ENCODE measurements at places on chromosomes 12 and 14. TPM values are rescaled to one million over a fixed set of nuclear protein-coding genes. Genes with fewer than 3 reads are reported as not detected.

- DNase-seq: no peak
Measured at GRCh38 chr12:92244036-92244435, 98.4 kb upstream of the BTG1 start.

DNA sequence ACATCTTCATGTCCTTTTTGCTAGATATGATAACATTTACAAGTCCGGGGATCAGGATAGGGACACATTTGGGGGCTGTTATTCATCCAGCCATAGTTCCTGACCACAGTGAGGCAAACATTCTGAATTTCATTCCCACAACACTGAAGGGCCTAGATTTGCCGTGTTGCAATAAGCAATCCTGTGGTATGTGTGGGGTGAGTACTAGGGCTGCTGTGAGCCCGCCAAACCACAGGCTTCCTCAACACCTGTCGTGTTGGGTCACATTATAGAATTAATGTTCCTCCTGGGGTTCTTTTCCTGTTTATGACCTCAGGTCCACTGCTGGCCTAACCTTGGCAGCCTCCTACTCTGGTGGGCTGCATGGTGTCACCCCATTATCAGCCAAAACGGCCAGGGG is 119.2 kb downstream of the TBC1D30 start:
- peak; percentile 37 for DNase-seq

DNA sequence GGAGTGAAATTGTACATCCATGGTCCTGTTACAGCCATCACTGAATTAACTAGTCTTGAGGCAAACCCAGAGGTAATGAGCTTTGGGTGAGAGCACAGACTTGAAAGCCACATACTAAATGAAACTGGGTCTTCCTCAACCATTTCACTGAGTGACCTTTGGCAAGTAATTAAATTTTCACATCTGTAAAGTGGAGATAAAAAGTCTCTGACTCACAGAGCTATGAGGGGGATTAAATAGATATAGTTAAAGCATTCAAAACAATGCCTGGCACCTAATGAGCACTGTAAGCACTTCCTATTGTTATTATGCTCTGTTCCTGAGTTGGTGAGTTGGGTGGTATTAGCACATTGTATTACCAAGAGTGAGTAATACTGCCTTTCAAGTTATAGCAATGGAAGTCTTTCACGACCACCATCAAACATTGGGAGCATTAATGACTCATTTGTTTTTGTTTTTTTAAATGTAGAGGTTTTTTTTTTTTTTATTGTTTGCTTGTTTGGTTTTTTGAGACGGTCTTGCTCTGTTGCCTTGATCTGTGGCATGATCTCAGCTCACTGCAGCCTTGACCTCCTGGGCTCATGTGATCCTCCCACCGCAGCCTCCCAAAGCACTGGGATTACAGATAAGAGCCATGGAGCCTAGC is 12.5 kb upstream of the STRN3 start:
- no peak for DNase-seq

GRCh38 chr14:23345987-23346692 is 6.5 kb downstream of the SLC22A17 start:
- DNase-seq: no peak

DNA sequence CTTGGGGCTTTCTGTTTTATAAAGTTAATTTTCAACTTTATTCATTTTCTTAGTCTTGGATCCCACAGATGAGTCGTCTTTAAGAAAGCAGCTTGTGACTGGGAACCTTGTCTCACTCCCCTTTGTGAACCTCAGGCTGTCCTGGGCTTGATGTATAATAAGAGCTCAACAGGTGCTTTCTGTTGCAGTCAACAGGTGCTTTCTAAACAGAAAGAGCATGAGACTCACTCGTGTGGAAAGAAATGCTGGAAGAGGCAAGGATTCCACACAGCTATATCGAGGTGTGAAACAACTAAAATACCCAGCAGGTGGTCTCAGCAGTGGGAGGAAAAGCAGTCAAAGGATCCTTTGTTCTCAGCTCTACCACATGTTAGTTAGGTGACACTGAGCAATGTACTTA is 398.9 kb downstream of the EGLN3 start:
- DNase-seq: no peak

DNA sequence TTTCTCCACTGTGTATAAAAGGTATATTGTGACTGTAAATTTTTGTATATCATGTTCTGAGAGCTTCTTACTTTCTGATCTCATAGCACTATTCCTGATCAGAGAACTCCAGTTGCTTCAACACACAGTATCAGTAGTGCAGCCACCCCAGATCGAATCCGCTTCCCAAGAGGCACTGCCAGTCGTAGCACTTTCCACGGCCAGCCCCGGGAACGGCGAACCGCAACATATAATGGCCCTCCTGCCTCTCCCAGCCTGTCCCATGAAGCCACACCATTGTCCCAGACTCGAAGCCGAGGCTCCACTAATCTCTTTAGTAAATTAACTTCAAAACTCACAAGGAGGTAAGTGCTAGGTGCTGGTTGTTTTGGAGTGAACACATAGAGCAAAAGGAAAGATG is 30.9 kb downstream of the CKB start:
- no peak for DNase-seq

- DNase-seq: no peak
Measured at GRCh38 chr14:74532246-74532645, 38.7 kb downstream of the ISCA2 start.

- no peak for DNase-seq
Measured at GRCh38 chr12:16112612-16113560, 164.6 kb downstream of the SLC15A5 start.

CPNE6 gene
- total RNA-seq: not detected

- no peak for DNase-seq
Measured at GRCh38 chr14:101840649-101841369, 79.3 kb downstream of the PPP2R5C start.

GRCh38 chr12:130418251-130418650 is 80.6 kb downstream of the PIWIL1 start:
- DNase-seq: no peak

SMAGP gene
- total RNA-seq: 62.5 TPM

DNA sequence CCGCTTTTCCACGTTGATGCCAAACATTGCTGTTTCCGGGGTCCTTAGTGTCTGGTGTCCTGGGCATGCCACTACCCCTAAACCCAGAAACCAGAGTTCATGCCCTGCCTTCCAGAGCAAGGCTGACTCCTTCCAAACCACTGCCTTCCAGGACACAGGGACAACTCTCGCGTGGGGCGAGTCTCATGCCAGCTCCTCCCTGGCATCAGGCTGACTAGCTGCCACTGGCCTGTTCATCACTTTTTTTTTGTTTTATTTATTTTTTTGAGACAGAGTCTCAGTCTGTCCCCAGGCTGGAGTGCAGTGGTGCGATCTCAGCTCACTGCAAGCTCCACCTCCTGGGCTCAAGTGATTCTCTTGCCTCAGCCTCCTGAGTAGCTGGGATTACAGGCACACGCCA is 4.8 kb downstream of the SETD1B start:
- DNase-seq: no peak

GRCh38 chr12:23686095-23686494 is 263.4 kb downstream of the SOX5 start:
- no peak for DNase-seq

GRCh38 chr12:3436461-3437065 is 54.4 kb upstream of the PRMT8 start:
- peak; percentile 89 for DNase-seq

IL26 gene
- total RNA-seq: not detected

GRCh38 chr14:35337269-35338255 is 45.4 kb downstream of the PSMA6 start:
- DNase-seq: no peak

Measured in PC-3 (cell line).